NCI-H1048 (cell line): ENCODE measurements at places on chromosomes 6 and 20.

DNA sequence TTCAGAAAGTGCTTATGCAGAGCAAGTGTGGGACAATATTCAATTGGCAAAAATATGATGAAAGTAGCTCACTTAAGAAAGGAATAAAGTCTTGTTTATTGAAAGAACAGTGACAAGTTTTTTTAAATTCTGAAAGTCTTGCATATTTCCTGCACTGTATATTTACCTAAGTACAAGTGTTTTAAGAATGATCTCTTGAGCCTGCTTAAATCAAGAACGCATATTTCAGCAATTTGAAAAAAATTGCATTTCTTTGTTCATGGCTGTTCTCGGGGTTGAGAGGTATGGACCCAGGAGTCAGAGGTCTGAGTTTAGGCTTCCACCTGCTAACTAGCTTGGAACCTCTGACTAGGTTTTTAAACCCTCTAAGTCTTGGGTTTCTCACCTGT is 27.4 kb downstream of the SLC22A3 start:
- DNase-seq: no peak

- DNase-seq: no peak
These were observed 38.4 kb upstream of the SPTLC3 start for GRCh38 chr20:12970372-12970821.

GRCh38 chr20:19435316-19435715 is 222.9 kb downstream of the SLC24A3 start:
- DNase-seq: no peak

GRCh38 chr6:139728876-139729427 is 354.5 kb upstream of the CITED2 start:
- DNase-seq: no peak

DNA sequence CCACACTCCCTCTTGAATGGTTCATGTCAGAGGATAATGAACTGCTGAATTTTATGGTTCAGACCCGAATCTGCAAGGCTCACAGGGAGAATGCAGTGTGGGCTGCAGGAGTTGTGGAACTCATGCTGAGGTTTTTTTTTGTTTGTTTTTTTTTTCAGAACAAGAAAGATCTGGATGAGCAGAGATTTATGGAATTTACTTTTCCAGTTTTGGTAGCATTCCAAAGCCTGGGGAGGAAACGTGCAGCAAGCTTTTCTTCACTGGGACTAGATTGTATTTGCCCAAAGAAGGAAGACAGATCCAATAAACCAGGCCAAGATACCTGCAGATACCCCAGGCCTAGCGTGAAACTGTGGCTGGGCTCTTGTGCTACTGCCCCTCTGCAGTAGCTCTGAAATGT is 223.9 kb upstream of the TAB2 start:
- DNase-seq: no peak

GRCh38 chr6:106318061-106318460 is 7.5 kb downstream of the ATG5 start:
- no peak for DNase-seq

- DNase-seq: no peak
These were observed 44.7 kb downstream of the GSTA2 start for GRCh38 chr6:52718550-52718949.

DNA sequence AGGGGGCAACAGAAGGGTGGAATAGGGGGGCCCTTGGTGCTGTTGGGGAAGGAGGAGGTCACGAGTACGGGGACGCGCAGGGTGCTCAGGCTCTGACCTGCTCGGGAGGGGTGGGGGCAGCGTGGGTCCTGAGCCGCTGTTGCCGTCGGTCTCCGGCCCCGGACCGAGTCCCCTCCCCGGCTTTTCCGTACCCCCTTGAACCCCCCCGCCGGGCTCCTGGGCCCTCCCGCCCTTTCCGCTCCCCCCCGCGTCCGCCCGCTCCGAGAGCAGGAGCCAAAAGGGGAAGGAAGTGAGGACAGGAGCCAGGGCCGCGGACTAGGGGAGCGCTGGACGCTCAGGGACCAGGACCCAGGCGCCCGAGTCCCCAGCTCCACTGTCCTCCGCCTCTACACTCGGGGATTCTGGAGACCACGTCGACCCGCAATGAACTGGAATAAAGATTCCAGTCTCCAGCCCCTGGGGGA is at the start of gene RGL2:
TSS of gene RGL2 (minus strand) at position 170 of the 464 bp plus-strand sequence. CDS start 332 bp downstream, outside the sequence.
- DNase-seq: no peak

DNA sequence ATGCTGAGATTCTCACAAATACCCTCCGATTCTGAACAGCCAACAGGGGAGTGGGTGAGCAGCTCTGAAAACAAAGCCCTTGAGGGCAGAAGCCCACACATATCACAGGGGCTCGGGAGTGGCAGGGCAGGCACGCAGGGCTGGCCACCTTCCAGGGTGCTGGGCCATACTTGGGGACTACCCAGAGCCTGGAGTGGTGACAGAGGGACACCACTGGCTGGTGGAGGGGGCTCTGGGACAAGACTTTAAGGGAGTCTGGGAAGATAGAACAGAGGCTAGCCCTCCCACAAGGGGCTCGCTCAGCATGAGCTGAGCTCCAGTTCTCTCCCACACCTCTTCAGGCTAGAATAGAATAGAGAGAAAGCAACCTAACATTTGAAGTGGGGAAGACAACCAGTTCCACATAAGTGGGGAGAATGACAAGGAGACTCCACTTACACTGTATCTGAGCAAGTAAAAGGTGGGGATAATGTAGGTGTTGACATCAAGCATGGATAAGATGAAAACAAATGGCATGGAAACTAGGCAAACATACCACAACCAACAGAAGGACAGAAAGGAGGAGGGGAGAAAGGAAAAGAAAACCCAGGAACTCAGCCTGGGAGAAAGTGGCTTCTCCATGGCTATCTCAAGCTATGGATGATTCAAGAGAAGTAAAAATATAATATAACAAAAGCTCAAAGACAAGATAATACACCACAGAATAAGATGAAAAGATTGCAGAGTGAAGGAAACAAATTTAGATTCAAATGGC is 7.0 kb downstream of the PPIL1 start:
- DNase-seq: no peak

DNA sequence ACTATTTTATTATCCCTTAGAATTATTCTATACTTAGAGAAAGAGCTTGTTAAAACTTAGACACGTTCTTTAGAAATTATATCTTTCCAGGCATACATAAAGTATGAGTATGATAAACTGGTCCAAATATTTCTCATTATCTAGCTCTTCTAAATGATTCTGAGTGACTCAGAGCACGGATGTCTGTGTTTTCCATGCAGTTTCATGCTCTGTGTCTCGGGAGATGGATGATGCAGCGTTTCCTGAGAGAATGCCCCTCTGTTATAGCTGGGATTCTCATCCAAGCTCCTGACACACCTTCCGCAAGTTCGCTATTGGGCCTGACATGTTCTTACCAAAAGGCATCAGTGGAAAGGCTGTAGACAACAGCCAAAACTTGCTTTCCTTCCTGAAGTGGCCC is 19.3 kb downstream of the SIRT5 start:
- no peak for DNase-seq

DNA sequence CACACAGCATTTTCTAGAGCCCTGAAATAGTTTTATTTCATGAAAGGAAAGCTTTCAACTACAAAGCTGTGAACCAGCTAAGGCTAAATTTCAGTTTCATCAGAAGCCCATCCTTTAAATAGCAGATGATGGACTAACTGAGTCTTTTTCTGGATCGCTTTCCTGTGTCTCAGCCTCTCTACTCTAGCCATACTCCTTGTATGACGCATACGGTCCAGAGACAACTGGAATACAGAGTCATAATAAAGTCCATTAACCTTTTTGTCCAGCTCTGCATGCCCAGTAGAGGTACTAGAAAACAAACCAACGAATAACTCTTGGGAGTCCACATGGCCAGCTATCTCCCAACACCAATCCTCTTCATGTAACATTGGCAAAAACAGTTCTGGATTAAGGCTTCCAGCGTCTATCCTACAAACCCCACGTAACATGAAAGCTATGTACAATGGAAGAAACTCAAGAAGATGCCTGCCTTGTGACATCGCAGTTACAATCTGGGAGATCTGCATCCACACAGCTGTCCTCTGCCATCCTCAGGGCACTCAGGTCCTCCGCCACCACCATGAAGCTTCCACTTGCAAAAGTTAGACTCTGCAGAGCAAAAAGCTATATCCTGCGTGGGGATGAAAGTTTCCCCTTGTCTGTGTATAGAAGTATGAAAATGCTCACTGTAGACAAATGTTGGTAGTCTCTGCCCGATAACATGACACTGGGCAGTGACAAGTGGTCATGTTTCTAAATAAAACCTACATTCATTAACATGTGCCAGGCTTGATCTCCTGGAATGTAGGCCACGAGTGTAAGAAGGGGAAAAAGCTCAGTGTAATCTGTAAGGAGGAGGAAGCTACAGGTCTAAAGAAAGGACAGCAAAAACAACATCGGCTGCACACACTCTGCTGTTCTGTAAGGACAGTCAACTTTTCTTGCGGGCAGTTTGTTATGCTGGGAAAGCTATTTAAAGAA is 360.4 kb downstream of the ESR1 start:
- no peak for DNase-seq

GRCh38 chr6:68445926-68446325 is 189.2 kb upstream of the ADGRB3 start:
- DNase-seq: no peak

GRCh38 chr6:130118236-130118635 is 99.9 kb downstream of the L3MBTL3 start:
- DNase-seq: no peak

DNA sequence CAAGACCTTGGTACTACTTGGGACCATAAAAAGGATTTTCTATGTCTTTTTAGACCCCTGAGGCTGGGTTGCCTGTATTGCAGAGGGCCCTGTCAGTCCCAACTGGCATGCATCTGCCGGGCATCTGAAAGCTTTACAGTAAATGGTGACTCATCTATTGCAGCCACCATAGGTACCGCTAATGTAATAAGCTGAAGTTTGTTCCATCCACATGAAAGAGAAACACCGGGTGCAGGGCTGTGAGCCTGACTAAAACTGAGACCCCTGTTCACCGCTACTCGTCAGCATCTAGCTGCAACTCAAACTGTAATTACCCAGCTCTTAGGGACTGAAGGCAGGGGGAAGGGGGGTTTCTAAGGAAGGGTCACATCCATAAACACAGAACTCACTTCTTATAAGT is 49.5 kb downstream of the TRERF1 start:
- DNase-seq: no peak

DNA sequence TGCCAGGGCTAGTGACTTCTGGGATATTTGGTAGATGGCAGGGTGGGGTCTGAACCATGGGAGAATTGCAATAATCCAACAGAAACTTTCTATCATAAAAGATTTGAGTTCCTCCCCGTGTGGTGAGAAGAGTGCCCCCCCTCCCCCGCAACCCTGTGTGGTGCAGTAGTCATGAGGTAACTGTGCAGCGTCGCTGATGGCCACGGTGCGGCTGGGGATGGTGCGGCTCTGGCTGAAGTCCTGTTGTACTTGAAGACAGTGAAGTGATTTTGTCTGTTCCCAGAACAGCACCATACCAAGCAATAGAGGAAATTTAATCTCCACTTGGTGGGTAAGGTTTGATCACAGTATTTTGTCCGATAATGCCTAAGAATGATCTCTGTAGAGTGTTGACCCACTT is 654.8 kb upstream of the POU3F2 start:
- no peak for DNase-seq

- DNase-seq: no peak
These were observed 127.2 kb downstream of the CDC5L start for GRCh38 chr6:44514576-44515193.

GRCh38 chr6:69422475-69422874 is 374.3 kb downstream of the LMBRD1 start:
- DNase-seq: no peak

DNA sequence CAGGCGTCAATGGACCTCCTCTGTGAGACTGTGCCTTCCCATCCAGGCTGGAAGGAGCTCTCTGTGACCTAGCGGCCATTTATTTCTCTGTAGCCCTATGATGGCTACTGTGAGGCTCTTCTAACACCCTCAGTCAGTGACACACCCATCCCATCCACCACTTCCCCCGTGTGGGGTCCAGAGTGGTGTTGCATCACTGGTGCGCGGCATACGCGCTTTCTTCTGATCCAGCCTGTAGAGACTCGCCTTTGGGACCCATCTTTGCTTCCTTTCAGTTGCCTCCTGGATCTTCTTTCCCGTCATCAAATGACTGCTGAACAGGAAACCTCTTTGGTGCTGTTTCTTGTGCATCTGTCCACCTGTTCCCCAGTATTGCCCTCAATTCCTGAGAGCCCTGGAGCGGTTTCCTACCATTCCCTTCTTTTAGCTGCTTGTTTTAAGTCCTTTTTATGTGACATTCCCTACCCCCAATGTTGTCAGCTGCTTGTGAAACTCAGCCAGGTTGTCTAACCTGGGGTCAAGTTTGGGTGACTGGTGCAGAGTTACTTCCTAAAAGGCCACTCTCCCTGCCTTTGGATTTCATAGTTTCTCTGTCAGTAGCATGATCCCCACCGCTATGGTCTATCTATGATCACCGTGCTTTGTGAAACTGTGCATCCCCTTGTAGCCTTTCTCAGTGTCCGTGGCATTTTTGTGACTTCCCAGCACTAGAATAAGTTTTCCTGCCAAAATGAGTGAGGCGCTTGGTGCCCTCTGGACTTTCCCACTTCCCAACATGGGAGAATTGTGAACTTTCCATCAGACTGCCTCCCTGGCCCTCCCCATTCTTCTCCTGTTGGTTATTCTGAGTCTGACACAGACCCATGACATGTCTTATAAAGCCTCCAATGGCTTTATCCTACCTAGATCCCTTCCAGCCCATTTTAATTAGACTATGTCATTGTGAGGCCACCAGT is 5.7 kb downstream of the PRR3 start:
- no peak for DNase-seq

- DNase-seq: no peak
These were observed 36.9 kb downstream of the B4GALT5 start for GRCh38 chr20:49676581-49677291.

GRCh38 chr6:123810948-123811347 is 7.3 kb downstream of the NKAIN2 start:
- DNase-seq: no peak

- no peak for DNase-seq
These were observed 118.4 kb downstream of the FARS2 start for GRCh38 chr6:5379647-5380242.

DNA sequence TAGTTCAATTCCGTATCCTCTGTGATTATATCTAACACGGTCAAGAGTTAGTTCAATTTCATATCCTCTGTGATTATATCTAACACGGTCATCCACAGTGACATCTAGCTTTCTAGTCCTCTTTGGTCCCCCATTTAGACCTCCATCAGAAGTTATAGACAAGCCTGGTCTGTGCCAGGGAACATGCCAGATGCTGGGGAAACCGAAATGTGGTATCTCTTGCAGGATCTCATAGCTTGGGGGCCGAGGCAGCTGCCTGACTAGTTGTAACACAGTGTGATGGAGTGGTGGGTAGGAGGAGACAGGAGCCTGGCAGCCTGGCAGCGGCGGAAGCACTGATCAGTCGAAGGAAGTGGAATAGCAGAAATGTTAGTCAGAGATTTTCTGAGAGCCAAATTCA is 13.8 kb upstream of the SMOC2 start:
- DNase-seq: no peak

- no peak for DNase-seq
These were observed 20.4 kb upstream of the MAP3K4 start for GRCh38 chr6:160971171-160971570.
